ENCODE measurements at places on chromosomes 13 and 19.

GRCh38 chr19:40365613-40366401 is 17.3 kb downstream of the PLD3 start:
- peak; percentile 93 for DNase-seq

- no peak for DNase-seq
Observed at GRCh38 chr13:49711218-49711863, 20.1 kb upstream of the EBPL start.

DNA sequence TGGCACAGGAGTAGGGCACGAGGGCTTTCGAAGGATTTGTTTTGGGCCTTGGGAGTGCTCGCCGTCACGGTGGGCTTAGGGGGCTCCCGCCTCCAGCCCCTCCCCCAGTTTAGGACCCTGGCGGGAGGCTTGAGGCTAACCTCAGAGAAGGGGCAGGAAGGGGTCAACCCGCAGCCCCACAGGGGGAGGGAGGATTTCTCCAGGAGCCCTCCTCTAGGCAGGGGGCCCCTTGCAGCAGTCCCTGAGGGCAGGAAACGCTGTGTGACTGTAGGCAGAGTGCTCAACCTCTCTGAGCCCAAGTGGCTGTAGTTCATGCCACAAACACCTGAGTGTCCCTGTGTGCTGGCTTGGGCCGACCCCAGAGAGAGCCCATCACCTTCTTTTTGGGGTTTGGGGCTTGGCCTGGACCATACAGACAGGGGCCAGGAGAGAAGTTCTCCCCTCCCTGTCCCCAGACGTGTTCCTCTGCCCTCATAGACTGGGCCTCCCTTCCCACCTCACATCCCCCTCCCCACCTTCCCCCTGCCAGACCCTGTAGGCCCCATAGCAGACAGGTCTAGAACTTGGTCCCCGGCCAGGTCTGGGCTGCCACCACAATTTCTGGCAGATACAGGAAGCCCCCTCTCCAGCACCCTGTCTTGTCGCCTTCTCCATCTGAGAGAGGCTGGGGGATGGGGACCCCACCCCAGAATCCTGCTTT is 8.1 kb downstream of the ISYNA1 start:
- DNase-seq = no peak

DNA sequence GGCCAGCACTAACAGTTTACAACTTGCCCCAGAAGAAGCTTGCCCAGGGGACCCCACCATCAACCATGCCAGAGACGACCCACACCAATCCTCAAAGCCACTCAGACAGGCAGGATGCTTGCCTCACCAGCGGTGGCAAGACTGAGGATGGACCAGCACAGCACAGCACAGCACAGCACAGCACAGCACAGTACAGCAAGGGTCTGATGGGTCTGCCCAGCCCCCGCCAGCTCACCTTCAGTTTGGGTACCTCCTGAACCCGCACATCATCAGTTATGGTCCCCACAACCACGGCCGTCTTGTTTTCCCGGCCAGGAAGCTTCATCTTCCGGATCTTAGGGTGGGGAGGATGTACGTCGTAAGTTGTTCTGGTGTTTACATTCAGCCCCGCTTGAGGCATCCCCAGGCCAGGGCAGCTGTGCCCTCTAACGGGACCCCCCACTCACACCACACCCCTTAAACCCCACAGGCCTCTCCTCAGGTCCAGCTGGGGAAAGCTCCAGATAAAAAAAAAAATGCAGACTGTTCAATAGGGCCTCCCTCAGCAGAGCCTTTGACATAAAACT is 1.7 kb upstream of the FAM83E start:
- peak; percentile 28 for DNase-seq

DNA sequence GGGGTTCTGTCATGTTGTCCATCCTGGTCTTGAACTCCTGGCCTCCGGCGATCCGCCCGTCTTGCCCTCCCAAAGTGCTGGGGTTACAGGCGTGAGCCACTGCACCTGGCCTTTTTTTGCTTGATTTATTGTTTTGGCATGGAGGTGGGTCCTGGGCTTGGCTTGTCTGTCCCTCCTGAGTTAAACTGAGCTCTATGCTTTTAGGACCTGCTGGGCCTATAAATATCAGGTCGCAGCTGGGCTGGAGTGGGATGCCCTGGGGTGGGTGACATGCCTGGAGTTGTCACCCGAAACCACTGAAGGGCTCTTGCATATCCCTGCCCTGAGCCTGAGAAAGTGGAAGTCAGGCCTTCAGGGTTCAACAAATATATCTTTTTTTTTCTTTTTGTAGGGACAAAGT is 5.5 kb downstream of the ARRDC5 start:
- DNase-seq = no peak

Measured in H9 (cell line).